Activated naive CD4-positive, alpha-beta T cell treated with anti-CD3 and anti-CD28 coated beads, Interleukin-2, amount 50 U/mL, for 16 hours (primary cell): ENCODE measurements at places on chromosomes 3 and 15.

DNA sequence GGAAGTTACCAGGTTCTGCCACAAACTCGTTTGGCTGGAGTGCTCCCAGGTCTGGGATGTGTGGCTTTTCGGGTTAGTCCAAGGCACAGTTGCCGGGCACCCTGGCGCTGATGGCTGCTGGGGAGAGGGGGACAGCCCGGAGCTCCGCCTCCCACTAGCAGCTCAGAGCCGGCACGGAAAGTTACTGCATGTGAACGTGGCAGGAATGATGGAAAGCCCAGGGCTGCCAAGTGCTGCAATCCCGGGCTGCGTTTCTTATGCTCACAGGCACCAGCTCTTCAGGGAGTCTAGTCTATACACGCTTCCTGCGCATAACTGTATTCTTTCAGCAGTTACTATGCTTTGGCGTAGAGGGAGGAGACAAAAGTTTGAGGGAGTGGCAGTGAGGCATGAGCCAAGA lies 141.8 kb upstream of the ICE2 start:
- no peak for DNase-seq

DNA sequence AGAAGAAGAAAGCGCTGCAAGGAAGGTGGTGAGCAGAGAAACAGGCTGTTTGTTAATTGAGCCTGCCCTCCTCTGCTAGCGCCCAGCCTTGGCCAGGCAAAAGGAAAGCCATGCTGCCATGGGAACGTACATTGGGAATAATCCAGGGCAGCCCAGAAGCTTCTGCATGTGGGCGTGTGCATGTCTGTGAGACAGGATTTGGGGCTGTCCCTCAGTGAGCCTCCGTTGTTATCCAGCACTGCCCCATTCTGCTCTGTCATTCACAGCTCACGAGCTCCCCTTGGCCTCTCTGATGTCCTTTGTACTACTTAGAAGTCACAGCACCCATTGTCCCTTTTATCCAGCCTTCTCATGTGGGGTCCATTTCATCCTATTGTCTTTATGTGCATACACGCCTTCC lies 239.1 kb upstream of the ROPN1 start:
- no peak for DNase-seq

DNA sequence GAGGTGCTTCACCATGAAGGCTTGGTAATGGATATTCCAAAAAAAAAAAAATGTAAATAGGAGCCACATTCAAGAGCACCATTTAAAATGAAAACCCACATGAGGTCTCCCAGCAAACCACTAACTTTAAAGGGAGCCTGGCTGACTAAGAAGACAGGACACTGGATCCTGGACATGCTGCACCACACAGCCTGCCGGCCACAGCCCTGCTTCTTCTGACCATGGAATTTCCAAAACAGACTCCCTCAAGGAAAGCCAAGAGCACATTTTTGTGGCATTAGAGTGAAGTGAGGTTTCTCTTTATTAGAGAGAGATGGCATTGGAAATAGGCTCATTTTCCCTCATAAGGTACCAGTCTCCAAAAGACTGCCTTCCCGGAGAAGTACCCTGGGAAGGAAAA lies 113.9 kb downstream of the RORA start:
- no peak for DNase-seq

- no peak for DNase-seq
These were observed 394.9 kb downstream of the LSAMP start for GRCh38 chr3:116050311-116050915.

DNA sequence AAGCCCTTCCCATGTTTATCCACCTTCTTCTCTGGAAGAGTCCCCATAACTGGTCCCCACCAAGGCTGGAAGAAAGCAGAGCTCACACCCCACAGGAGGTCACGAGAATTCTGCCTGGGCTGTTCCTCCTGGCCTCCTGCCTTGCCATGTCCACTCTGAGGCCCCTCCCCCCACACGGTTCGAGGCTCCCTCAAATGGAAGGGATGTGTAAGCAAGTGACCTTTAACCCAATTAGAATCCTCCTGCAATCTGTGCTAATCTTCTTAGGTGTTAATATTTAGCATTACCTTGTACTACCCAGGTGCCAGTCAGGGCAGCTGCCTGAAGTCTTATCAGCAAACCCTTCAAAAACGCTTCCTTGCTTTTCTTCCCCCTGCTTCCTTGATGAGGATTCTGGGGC lies 32.4 kb upstream of the DYNC1LI1 start:
- no peak for DNase-seq

DNA sequence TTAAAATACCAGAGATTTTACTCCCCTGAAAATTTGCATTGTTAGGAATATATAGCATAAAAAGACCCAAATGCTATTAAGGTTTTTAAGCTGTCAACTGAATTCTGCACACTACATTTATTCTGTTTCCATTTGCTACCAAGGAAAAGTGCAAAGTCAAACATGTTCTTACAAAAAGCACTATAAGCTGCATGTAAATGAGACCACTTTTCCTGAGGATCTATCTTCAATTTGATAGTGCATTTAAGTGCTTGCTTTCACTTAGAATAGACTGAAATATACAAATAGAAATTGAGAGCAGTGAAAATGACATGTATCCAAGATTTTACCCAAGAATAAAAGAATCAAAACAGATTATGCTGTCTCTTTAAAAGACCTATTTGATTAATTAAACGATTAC lies 1216.2 kb downstream of the ROBO2 start:
- DNase-seq: no peak

GRCh38 chr15:82751308-82751707 lies 41.6 kb upstream of the AP3B2 start:
- DNase-seq: no peak

DNA sequence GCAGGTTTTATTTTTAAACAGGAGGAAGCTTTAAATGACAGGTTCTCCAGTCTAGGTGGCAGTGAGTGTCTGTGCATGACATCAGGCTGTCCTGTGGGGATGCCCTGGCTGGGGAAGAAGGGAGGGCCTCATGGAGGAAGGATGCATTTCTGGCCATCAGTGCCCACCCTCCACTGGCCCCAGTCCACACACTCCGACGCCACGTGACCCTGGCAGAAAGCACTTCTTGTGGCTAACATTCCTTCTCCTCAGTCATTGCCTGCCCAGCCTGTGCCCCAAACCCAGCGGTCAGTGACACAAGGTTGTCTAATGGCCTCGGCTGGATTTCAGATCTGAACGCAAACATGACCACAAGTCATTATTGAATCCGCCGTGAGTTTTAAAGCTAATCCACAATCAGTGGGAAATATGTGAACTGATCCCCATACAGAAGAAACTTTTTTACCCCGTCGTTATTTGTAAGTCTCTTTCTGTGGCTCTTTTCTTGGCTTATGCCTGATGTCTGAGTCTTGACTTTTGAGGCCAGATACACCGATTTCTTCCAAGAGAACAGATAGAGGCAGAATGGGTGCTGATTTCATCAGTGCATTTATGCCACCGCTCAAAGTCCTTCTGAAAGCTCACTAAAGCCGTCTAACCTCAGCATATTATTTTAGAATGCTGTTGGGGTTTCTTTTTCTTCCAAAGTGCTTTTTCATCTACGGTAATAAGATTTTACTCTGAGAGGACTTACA lies 17.3 kb upstream of the LRRK1 start:
- no peak for DNase-seq

- no peak for DNase-seq
These were observed 221.9 kb upstream of the LYSMD4 start for GRCh38 chr15:99955181-99955525.

GRCh38 chr15:67911727-67912126 lies 71.9 kb upstream of the RNU6-1 start:
- DNase-seq: no peak

GRCh38 chr15:95291898-95292472 lies 1038.5 kb upstream of the NR2F2 start:
- no peak for DNase-seq

GRCh38 chr3:39423436-39423970 lies 17.0 kb downstream of the RPSA start:
- no peak for DNase-seq

GRCh38 chr3:62035402-62036057 lies 337.8 kb downstream of the FEZF2 start:
- no peak for DNase-seq

- DNase-seq: no peak
These were observed 204.5 kb upstream of the CMC1 start for GRCh38 chr3:28036599-28037575.

- no peak for DNase-seq
These were observed 701.6 kb upstream of the CBLB start for GRCh38 chr3:106570426-106570825.

GRCh38 chr15:71294251-71294910 lies 179.1 kb downstream of the THSD4 start:
- DNase-seq: no peak

GRCh38 chr15:99603828-99604227 lies 38.0 kb downstream of the MEF2A start:
- no peak for DNase-seq

DNA sequence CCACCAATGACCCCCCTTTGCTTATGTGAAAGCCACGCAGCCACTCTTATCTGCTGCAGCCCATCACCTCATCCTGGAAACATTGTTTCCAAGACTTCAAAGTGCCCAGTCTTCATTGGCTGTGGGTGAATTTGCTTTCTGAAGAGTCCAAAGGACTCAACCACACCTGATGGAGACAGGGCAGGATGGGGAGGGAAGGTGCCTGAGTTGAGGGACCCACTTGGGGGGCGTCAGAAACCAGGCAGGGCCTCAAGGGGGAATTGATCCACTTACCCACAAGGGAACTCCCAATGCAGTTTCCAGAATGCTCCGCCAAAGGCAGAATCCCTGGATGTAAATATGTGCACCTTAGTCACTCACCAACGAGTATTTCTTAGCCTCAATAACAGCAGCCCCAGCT lies 147.9 kb upstream of the ATP2B2 start:
- no peak for DNase-seq

DNA sequence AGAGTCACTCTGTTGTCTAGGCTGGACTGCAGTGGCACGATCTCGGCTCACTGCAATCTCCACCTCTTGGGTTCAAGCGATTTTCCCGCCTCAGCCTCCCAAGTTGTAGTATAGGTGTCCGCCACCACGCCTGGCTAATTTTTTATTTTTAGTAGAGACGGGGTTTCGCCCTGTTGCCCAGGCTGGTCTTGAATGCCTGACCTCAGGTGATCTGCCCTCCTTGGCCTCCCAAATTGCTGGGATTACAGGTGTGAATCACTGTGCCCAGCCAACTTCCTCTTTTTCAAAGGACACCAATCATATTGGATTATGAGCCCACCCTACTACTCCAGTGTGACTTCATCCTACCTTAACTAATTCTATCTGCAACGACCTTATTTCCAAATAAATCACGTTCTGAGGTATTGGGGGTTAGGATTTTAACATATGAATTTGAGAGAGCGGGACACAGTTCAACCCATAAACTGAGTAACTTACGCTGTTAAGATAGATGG lies 3.2 kb downstream of the ISG20 start:
- DNase-seq: no peak

DNA sequence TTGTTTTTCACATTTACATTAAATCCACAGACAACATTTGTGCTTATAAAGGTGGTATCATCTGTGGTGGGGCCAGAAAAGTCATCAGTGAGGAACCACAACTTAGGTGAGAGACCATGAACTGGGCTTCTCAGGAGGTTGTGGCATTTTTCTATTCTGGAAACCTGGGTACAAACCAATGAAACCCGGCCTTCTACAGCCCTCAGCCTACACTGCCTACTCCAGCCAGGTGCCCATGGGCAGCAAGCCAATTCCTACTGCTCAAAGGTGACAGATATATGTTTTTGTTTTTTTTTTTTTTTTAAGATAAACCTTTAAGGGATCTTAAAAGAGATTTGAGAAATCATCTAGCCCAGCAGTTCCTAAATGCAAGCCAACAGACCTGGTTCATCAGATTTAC lies 20.3 kb downstream of the SPG21 start:
- DNase-seq: no peak
